H9 (cell line): ENCODE measurements at places on chromosomes 6 and 20. TPM values are rescaled to one million over a fixed set of nuclear protein-coding genes. Genes with fewer than 3 reads are reported as not detected.

The CST1 gene
- 1.7 and 1.9 TPM in 2 replicates for total RNA-seq

The SLC2A10 gene
- 8.2 and 9.9 TPM in 2 replicates for total RNA-seq

- no peaks in the 10 kb centered on the region for H3K4me1 ChIP-seq
- H3K4me3 ChIP-seq = peak overlapping the region; percentile 64
- peak; percentile 58 for DNase-seq
- H3K36me3 ChIP-seq = no peaks in the 10 kb centered on the region; the same call in 2 of the 3 replicates
- peaks cover 9% of the 10 kb centered on the region; the same call in 1 of the 2 replicates for H3K27me3 ChIP-seq
- no peak overlapping the region for H3K27ac ChIP-seq
Observed at GRCh38 chr6:89146718-89147700, 1.2 kb downstream of the PM20D2 start.

GRCh38 chr20:24206995-24207394, 218.4 kb upstream of the GGTLC1 start:
- no peaks in the 10 kb centered on the region for H3K27me3 ChIP-seq
- no peak overlapping the region for H3K27ac ChIP-seq
- H3K36me3 ChIP-seq = peaks cover 8% of the 10 kb centered on the region; the same call in 1 of the 2 replicates

GRCh38 chr6:134449781-134450180, 131.9 kb upstream of the SGK1 start:
- H3K4me3 ChIP-seq = no peak overlapping the region
- H3K36me3 ChIP-seq = no peaks in the 10 kb centered on the region
- no peak overlapping the region for H3K27ac ChIP-seq
- no peak for DNase-seq
- H3K27me3 ChIP-seq = no peaks in the 10 kb centered on the region

- H3K27ac ChIP-seq = no peak overlapping the region
- no peak for DNase-seq
- peaks cover 22% of the 10 kb centered on the region for H3K36me3 ChIP-seq
- no peak overlapping the region for H3K4me3 ChIP-seq
- H3K27me3 ChIP-seq = no peaks in the 10 kb centered on the region
- H3K4me1 ChIP-seq = peaks cover 3% of the 10 kb centered on the region; the same call in 1 of the 2 replicates
Observed at GRCh38 chr6:109446072-109446471, 5.5 kb downstream of the SMPD2 start.

DNA sequence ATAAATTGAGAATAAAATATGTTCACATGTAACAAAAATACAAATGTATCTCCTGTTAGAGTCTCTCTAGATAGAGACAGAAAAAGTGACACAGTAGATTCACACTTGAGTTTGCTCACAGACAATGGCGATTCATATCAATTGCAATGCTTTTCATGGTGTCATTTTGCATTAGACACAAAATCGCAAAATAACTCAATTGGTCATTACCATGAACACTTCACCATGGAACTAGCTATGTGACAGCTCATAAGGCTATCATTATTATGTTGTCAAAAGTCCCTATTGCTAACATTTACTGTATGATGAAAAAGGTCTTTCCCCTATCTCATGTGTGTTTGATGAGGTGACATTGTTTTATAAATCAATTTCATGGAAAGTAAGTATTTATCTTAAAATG, 249.5 kb upstream of the AGPAT4 start:
- DNase-seq = no peak
- H3K27me3 ChIP-seq = no peaks in the 10 kb centered on the region; the same call in 1 of the 2 replicates
- no peak overlapping the region for H3K4me3 ChIP-seq
- H3K36me3 ChIP-seq = no peaks in the 10 kb centered on the region
- no peak overlapping the region for H3K27ac ChIP-seq

- H3K4me3 ChIP-seq = no peak overlapping the region
- no peaks in the 10 kb centered on the region for H3K27me3 ChIP-seq
- no peak overlapping the region for H3K27ac ChIP-seq
- H3K36me3 ChIP-seq = peaks cover 30% of the 10 kb centered on the region
Observed at GRCh38 chr20:6287471-6287870, 164.6 kb upstream of the FERMT1 start.

- no peaks in the 10 kb centered on the region for H3K4me1 ChIP-seq
- H3K27me3 ChIP-seq = no peaks in the 10 kb centered on the region
- no peak overlapping the region for H3K27ac ChIP-seq
- no peak for DNase-seq
Observed at GRCh38 chr6:125811259-125811658, 20.5 kb downstream of the NCOA7 start.

The MOXD1 gene
- total RNA-seq = 2.3 and 2.5 TPM in 2 replicates

The DLL1 gene
- 2.7 and 2.8 TPM in 2 replicates for total RNA-seq

DNA sequence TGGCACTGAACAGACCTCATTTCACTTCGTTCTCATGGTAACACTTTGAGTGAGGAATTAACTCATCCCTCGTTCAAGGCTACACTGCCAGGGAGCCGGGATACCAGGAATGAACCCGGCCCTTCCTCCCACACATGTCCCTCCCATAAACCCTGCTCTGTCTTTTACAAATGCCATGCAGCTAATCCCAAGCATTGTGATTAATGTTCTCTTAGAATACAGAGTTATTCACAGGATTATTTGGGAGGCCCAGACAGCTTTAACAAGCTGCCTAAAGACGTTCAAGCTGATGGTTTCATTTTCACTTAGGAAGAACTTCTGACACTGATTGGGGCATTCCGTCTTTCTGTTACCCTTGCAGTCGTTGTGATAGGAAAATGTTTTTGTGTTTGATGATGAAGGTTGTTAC, 42.5 kb upstream of the CD83 start:
- H3K27me3 ChIP-seq = no peaks in the 10 kb centered on the region; the same call in 1 of the 2 replicates
- no peak overlapping the region for H3K4me3 ChIP-seq
- H3K27ac ChIP-seq = no peak overlapping the region
- no peaks in the 10 kb centered on the region for H3K4me1 ChIP-seq
- DNase-seq = no peak

- H3K27me3 ChIP-seq = no peaks in the 10 kb centered on the region
- H3K4me3 ChIP-seq = no peak overlapping the region
- DNase-seq = no peak
- H3K36me3 ChIP-seq = peaks cover 7% of the 10 kb centered on the region; the same call in 2 of the 3 replicates
Observed at GRCh38 chr6:135996668-135997067, 145.2 kb downstream of the PDE7B start.

DNA sequence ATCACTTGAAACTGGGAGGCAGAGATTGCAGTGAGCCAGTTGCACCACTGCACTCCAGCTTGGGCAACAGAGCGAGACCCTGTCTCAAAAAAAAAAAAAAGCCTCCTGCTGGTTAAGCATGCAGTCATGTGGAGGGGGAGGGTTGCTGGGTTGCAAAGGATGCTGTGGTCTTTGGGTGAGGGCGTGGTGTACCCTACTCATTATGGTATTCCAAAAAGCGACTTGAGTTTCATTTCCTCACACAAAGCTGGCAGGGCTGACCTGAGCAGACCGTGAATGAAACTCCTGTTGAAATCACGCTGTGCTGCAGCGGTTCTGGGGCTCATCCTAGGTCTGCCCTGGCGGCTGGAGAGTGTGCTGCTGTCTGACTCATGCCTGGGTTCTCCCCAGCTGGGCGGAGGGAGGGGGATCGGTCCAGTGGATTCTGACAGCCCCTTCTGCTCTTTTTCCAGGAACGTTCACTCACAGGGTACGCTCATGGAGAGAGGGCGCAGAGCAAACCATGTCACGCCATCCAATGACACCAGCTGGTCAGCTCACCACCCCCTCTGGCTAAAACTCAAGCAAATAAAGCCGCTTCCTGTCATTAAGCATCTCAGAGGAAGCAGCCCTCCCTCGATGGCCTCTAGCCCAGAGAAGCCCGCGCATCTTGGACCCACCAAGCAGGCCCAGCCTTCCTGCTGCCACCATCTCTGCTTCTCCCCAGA, 166.2 kb downstream of the SCML4 start:
- H3K4me1 ChIP-seq = 0 out of 2 replicates have a peak, but pooled peaks cover 2% of the 10 kb centered on the region
- H3K4me3 ChIP-seq = no peak overlapping the region
- H3K27me3 ChIP-seq = no peaks in the 10 kb centered on the region
- H3K27ac ChIP-seq = no peak overlapping the region
- peak; percentile 55 for DNase-seq
- no peaks in the 10 kb centered on the region for H3K36me3 ChIP-seq

The DACT2 gene
- 1.6 and 1.8 TPM in 2 replicates for total RNA-seq

DNA sequence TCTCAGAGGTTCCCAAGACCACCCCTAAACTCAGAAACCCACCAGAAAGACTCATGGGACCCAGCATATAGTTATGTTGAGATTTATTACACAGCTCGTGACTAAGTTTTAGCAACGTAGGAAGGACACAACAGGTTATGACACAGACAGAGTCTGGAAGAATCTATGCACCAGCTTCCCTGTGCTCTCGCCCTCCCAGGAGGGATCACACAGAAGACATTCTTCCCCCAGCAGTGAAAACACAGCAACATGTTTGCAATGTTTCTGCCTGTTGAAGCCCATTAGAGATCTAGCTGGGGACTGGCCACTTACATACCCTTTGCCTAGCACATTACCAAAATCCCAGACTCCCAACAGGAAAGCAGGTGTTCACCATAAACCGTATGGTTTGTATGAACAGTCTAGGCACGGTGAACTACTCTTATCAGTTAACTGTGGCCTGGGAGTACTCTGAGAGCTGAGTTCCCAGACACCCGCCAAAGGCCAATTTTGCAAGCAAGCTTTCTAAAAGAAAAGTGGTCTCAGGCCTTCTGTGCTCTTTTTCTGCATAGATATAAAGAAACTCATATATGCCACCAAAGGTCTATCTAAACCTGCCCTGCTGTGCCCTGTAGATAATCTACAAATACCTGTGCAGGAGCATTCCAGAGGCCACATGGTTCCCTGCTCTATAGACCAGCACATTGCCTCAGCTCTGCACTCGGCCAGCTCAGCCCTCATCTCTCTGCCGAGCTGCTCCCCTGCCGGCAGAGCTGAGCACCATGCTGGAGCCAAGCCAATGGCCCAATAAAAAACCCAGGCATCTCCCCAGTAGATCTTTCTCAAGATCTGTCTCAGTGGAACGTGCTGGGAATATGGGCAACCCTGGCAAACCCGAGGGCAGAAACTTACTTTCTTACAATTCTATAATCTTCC, 69.6 kb upstream of the SMIM28 start:
- no peaks in the 10 kb centered on the region; the same call in 2 of the 3 replicates for H3K36me3 ChIP-seq
- no peak overlapping the region for H3K27ac ChIP-seq
- no peak for DNase-seq
- H3K4me1 ChIP-seq = no peaks in the 10 kb centered on the region
- no peak overlapping the region for H3K4me3 ChIP-seq

- H3K27ac ChIP-seq = no peak overlapping the region
- H3K4me3 ChIP-seq = no peak overlapping the region
- no peaks in the 10 kb centered on the region; the same call in 1 of the 2 replicates for H3K4me1 ChIP-seq
Observed at GRCh38 chr6:136945072-136945471, 23.0 kb downstream of the SLC35D3 start.

GRCh38 chr6:164996838-164997237, 312.6 kb downstream of the C6orf118 start:
- no peak overlapping the region for H3K4me3 ChIP-seq
- no peaks in the 10 kb centered on the region for H3K27me3 ChIP-seq
- H3K27ac ChIP-seq = no peak overlapping the region
- no peaks in the 10 kb centered on the region for H3K4me1 ChIP-seq
- no peak for DNase-seq

GRCh38 chr20:32167552-32167951, 40.0 kb downstream of the PLAGL2 start:
- peaks cover 32% of the 10 kb centered on the region for H3K36me3 ChIP-seq
- H3K27me3 ChIP-seq = no peaks in the 10 kb centered on the region
- H3K4me3 ChIP-seq = no peak overlapping the region
- no peak overlapping the region for H3K27ac ChIP-seq
- no peak for DNase-seq
- H3K4me1 ChIP-seq = no peaks in the 10 kb centered on the region; the same call in 1 of the 2 replicates

GRCh38 chr20:23528867-23529431, 38.0 kb downstream of the CST8 start:
- no peak overlapping the region for H3K4me3 ChIP-seq
- peak; percentile 40 for DNase-seq
- H3K27ac ChIP-seq = no peak overlapping the region
- H3K4me1 ChIP-seq = peaks cover 3% of the 10 kb centered on the region; the same call in 1 of the 2 replicates

The LTB gene
- total RNA-seq = not detected in 2 replicates

The MYLK2 gene
- 0.57 and 0.74 TPM in 2 replicates for total RNA-seq

- no peak overlapping the region for H3K4me3 ChIP-seq
- no peak overlapping the region for H3K27ac ChIP-seq
- no peaks in the 10 kb centered on the region for H3K27me3 ChIP-seq
- H3K4me1 ChIP-seq = peaks cover 11% of the 10 kb centered on the region; the same call in 1 of the 2 replicates
- DNase-seq = peak; percentile 39
Observed at GRCh38 chr20:17602493-17602892, 32.6 kb downstream of the DSTN start.

DNA sequence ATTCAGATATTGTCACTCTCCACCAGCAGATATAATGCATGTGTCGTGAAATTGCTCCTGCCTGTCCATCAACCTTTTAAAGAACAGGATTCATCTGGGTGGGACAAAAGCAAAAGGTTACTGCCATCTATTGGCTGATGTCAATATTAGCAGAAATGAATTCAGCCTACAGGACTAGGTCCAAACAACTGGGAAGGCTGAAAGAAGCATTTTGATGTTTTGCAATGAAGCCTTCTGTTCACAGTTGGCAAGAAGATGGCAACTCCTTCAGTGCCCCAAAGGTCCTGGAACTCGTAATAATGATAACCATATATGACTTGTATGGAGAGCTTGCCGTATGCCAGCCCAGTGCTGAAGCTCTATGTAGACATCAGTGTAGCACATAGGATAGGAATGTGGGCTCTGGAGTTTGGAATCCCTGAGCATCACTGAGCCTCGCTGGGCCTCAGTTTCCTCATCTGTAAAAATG, 7.5 kb downstream of the BCAS1 start:
- no peaks in the 10 kb centered on the region; the same call in 1 of the 2 replicates for H3K4me1 ChIP-seq
- no peak for DNase-seq
- H3K27ac ChIP-seq = no peak overlapping the region
- no peak overlapping the region for H3K4me3 ChIP-seq

DNA sequence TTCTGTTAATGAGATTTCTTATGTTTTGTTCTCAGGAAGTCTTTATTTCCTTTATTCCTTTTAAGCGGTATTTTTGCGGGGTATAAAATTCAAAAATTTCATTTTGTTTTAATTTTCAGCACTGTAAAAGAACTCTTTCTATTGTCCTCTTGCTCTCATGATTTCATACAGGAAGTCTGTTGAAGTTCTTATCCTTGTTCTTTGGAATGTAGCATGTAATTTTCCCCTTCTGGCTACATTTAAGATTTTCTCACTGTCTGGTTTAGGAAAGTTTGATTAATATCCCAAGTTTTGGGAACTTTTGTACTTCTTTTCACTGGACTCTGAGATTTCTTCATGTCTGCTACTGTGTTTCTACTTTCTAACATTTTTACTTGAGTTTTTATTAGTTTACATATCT, 581.4 kb upstream of the GJE1 start:
- no peaks in the 10 kb centered on the region for H3K27me3 ChIP-seq
- H3K36me3 ChIP-seq = peaks cover 22% of the 10 kb centered on the region
- no peak overlapping the region for H3K4me3 ChIP-seq
- DNase-seq = no peak

The RBM24 gene
- total RNA-seq = 0.48 and 0.55 TPM in 2 replicates

The HMGA1 gene
- 2,116 and 2,191 TPM in 2 replicates for total RNA-seq
